Stimulated activated CD8-positive, alpha-beta memory T cell treated with anti-CD3 and anti-CD28 coated beads, Interleukin-4, amount 100 ng/mL, for 1 hour (primary cell): ENCODE measurements at places on chromosomes 16 and 17.

- no peak for DNase-seq
Measured at GRCh38 chr17:70796757-70797156, 627.4 kb downstream of the KCNJ2 start.

DNA sequence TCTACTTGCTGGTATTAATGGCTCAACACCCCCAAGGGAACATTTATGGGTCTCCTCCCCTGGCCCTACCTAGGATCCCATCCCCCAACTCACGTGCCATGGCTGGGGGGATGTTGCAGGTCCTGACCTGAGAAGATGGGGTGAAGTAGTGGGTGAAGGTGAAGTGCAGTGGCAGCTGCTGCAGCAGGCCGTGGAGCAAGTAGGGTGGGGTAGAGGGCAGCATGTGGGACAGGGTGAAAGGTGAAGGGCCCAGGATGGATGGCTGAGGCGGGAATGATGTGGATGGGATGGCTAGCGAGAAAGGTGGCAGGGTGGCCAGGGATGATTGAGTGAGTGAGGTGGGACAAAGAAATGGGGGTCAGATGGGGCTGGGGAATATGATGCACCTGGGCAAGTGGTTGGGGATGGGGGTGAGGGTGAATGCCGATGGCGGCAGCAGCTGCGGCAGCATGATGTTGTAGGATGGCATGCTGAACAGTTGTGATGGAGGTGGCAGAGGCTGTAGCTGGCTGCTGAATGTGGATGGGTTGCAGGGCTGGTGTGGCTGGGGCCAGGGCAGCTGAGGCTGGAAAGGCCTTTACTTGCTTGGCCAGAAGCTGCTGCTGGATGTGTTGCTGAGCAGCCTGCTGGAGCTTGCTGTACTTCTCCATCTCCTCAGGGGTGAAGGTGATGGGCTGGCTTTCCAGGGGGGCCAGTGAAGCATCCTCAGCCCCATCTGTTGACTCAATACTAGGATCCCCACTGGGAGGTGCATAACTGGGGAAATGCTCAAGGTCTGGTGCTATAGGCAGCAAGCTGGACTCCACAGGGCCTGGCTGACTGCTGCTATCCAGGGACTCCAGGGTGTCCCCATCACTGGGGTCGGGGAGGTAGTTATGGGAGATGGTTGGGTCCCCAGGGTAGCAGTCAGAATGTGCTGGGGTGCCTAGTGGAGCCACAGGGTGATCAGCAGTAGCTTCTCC lies 8.3 kb upstream of the ITGA2B start:
- no peak for DNase-seq

GRCh38 chr16:23826528-23827045 lies 9.2 kb upstream of the PRKCB start:
- DNase-seq = no peak

GRCh38 chr17:556431-556995 lies 158.1 kb downstream of the VPS53 start:
- DNase-seq = no peak

GRCh38 chr16:23146877-23147601 lies 2.2 kb downstream of the USP31 start:
- DNase-seq = no peak
